H4 (cell line): ENCODE measurements at places on chromosomes 1 and 21. TPM values are rescaled to one million over a fixed set of nuclear protein-coding genes. Genes with fewer than 3 reads are reported as not detected.

- DNase-seq: no peak
These were observed 4.1 kb downstream of the PPM1J start for GRCh38 chr1:112711041-112711440.

DNA sequence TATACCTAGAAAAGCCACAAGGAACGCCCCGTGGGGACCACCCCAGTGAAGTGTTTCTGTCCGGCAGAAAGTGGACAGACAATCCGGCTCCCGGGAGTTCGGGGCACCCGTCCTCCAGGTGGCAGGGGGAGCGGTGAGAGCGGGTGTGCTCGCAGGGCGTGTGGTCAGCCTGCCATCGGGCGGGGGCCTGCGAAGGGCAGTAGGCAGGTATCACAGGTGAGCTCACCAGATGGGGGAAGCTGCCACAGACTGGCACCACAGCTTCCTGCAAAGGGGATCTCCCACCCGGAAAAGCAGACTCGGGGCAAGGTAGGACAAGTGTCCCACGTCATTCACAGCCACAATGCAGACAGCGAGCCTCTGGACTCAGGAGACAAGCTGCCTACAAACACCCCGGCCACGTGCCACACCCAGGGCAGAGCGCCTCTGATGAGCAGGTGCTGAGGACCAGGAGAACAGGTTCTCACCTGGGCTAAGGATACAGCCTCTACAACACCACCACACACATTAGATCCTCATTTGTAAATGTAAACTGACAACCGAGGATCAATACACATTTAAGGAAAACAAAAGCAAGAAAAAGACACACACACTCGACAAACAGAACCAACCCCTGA is 36.4 kb downstream of the VPS26C start:
- DNase-seq: peak; percentile 1

- DNase-seq: no peak
These were observed 13.4 kb upstream of the DDAH1 start for GRCh38 chr1:85478366-85478765.

- no peak for DNase-seq
These were observed 413.3 kb upstream of the ADGRL2 start for GRCh38 chr1:81387446-81387845.

GRCh38 chr1:180530501-180530900 is 28.1 kb upstream of the ACBD6 start:
- DNase-seq: peak; percentile 63

- DNase-seq: no peak
These were observed 125.8 kb downstream of the CTH start for GRCh38 chr1:70536708-70537366.

GRCh38 chr1:51101976-51102375 is at the start of gene C1orf185:
C1orf185 (plus strand) TSS chr1:51102228; CDS start chr1:51102234, 6 bp downstream.
- DNase-seq: no peak

- DNase-seq: no peak
These were observed 93.1 kb downstream of the FNBP1L start for GRCh38 chr1:93541045-93541444.

GRCh38 chr1:195946500-195946899 is 661.7 kb downstream of the KCNT2 start:
- no peak for DNase-seq

DNA sequence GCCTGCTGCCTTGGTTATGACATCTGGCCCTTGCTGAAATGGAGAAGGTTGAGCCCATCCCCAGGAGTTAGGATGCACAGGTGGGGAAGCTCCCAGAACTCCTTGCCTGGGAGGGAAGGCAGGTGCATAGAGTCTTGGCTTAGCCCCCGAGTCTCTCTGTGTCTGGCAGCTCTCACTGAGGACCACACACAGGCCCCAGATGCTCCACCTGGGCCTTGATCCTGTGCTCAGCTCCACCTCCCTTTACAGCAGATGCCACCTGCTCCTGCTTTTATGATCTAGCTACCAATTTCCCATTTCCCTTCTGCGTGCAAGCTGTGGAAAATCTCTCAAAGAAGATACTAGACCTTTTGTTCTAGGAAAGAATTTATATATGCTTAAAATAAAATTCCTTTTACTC is 28.8 kb upstream of the KCNJ6 start:
- DNase-seq: no peak

DNA sequence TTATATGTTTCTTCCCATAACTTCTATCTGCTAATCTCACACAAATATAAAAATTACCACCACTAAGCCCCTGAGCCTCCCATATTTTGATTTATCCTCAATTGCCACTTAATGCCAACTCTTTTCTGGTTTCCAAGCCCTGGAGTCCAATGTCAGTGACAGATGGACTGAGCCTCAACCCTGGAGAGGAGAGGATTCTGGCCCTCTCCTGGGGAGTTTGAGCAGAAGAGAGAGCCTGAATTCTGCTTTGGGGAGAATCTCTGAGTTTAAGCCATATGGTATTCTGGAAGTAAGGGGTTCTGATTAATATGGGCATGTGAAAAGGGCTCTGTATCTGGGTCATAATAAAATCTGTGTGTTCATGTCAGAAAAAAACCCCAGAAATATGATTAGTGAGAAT is 8.5 kb downstream of the CADM3 start:
- DNase-seq: no peak

DNA sequence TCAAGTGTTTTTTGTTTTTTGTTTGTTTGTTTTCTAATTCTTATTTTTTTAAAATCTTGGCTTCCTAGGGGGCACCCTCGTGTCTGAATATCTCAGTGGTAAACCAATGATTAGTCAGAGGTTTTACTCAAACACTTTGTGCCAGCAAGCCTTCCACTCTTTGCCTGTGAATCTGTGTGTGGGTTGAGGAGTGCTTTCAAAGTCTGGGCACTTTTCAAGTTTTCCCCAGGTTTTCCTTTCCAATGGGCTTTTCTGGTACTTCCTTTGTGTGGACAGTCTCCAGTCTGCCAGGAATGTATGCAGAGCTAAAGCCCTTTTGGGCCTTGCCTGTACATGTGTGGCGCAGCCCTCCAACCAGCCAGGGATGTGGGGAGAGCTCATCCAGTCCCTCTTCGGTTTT is 9.7 kb upstream of the PPIE start:
- DNase-seq: no peak

- no peak for DNase-seq
These were observed 921 bp upstream of the MIB2 start for GRCh38 chr1:1614204-1614953.

DNA sequence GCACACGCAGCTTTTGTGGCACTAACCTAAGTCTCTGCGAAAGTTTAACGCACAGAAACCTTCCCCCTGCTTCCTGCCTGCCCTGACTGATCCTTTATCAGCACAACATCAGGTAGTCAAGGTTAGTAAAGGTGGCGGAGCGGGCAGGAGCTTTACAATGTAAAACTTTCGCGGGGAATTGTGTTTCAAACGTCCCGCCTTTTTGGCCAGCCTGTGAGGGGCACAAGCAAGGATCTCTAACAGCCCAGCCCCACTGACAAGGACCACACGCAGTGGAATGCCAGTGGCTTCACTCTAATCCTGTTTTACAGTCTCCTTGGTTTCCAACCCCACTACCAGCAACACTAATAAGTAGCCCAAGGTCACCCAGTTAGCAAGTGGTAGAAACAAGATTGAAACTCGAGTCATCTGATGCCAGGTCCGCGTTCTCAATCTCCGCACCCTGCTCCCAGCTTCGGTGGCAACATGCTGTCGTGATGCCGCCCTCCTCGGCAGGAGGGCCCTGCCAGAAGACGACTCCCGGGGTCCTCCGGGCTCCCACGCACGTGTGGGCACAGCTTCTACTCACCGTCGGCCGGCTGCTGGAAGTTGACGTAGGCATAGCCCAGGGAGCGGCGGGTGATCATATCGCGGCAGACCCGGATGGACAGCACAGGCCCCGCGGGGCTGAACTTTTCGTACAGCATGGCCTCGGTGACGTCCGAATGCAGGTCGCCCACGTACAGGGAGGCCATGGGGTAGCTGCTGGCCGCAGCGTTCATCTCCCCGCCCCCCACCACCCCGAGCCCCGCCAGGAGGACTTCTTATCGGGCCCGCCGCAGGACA is 1.2 kb downstream of the PABPC4 start:
- no peak for DNase-seq

DNA sequence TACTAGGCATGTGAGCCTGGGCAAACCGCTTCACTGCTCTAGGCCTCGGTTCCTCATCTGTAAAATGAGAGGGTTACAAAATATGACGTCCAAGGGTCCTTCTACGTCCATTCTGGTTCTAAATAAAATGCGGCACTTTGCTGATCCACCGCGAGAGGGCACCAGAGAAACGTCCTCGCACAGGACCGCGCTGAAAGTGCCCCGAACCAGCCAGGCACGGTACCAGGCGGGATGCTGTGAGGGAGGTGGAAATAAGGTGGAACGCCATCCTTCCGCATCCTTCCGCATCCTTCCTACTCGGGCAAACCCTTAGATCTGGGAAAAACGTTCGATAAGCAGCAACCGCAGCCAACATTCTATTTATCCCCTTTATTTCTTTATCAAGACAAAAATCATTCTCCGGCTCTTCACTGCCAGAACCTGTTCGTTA is 60.3 kb upstream of the KRTAP19-8 start:
- DNase-seq: peak; percentile 68

DNA sequence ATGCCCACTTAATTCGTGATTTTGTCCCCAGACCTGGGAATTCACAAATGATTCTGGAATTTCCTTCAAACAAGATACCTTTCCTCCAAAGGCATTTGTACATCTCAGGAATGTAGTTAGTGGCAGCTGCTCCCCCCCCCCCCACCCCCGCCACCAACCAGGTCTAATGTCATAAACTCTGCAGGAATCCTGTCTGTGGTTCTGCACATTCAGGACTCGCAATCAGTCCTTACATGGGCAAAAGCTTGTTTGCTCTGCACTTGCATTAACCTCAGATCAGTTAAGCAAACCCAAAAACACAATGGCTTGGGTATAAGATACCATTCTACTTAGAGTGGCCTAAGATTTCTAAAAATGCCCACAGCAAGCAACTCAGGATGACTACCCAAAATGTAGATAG is 143.8 kb downstream of the TGFB2 start:
- peak; percentile 96 for DNase-seq

DNA sequence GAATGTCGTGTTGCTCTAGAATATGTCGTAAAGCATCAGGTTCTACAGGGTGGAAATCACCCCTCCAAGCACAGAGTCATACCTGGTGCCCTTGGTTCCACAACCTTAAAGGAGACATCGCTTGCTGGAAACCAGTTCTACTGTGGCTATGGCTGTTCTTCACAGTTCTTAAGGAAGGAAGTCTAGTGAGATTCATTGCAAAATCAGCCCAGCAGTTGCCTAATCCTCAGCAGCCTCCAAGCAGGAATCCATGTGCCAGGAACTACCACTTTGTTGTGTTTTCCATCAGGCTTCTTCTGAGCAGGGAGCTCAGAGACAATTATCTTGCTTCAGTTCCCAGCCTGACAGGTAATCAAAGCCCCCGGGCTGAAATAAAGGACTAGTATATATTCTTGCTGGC is 45.0 kb upstream of the SLC35F3 start:
- DNase-seq: no peak

GRCh38 chr1:33383489-33383888 is 47.4 kb downstream of the PHC2 start:
- DNase-seq: no peak

DNA sequence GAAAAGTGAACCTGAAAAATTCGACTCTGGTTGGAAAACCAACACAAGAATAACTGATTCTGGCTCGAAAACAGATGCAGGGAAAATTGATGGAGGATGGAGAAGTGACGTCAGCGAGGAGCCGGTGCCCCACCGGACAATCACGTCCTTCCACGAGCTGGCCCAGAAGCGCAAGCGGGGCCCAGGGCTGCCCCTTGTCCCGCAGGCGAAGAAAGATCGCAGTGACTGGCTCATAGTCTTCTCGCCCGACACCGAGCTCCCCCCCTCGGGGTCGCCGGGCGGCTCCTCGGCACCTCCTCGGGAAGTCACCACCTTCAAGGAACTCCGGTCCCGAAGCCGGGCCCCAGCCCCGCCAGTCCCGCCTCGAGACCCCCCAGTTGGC is 1.9 kb downstream of the RUSC1 start:
- DNase-seq: no peak

GRCh38 chr1:115300087-115300876 is 37.8 kb downstream of the NGF start:
- DNase-seq: no peak

GRCh38 chr1:22420455-22421053 is 31.1 kb upstream of the ZBTB40 start:
- peak; percentile 76 for DNase-seq

DNA sequence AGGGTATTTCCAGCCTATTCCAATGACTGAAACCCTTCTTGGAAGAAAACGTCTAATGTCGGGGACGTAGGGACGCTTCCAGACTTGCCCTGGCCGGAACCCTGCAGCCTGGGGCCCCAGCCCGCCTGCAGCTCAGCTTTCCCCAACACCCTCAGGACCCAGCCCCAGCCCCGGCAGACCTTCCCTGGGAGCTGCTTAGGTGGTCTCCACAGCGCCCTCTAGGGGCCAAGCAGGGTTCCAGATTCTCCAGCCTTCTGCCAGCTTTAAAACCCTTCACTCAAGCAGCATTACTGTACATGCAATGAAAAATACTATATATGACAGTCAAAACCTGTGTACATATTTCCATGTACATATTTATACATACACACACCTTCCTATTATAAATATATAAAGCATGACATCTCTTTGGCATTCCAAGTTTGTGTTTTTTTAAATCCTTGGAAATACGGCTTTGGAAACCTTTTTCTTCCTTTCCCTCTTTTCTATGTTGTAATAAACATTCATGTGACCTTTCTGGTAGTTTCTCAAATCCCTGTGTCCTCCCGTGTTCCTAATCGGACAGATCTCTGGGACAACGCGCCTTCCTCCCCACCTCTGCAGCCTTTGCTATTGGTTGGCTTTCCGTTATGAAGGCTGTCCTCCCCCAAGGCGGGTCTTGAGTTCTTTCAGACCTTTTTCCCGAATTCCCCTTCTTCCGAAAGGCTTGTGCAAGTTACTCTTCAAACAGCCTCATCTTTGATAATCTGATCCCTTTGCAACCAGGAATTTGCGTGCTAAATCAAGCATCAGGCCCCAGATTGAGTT is 60.3 kb downstream of the STUM start:
- peak; percentile 46 for DNase-seq

Gene OPTC
- not detected in 2 replicates for total RNA-seq

Gene NR5A2
- total RNA-seq: 0.06 TPM in 2 replicates

Gene GPR52
- total RNA-seq: not detected in 2 replicates

Gene UBE2Q1
- 34.9 and 35.7 TPM in 2 replicates for total RNA-seq

Gene CA6
- not detected in 2 replicates for total RNA-seq

Gene IL23R
- not detected in 2 replicates for total RNA-seq

Gene LCE3E
- total RNA-seq: not detected in 2 replicates

Gene GUCA2A
- total RNA-seq: not detected in 2 replicates

Gene PLA2G5
- not detected in 2 replicates for total RNA-seq

Gene SLFNL1
- not detected in 2 replicates for total RNA-seq

Gene CDC42BPA
- total RNA-seq: 7.5 and 13.5 TPM in 2 replicates
